ENCODE measurements at places on chromosomes 3 and 15. TPM values are rescaled to one million over a fixed set of nuclear protein-coding genes. Genes with fewer than 3 reads are reported as not detected.

The KBTBD13 gene
- 5.2 TPM for total RNA-seq

The CDHR4 gene
- total RNA-seq, result 0.24 TPM

The CHST2 gene
- 2.3 TPM for total RNA-seq

The CCR4 gene
- total RNA-seq, result 0.24 TPM

DNA sequence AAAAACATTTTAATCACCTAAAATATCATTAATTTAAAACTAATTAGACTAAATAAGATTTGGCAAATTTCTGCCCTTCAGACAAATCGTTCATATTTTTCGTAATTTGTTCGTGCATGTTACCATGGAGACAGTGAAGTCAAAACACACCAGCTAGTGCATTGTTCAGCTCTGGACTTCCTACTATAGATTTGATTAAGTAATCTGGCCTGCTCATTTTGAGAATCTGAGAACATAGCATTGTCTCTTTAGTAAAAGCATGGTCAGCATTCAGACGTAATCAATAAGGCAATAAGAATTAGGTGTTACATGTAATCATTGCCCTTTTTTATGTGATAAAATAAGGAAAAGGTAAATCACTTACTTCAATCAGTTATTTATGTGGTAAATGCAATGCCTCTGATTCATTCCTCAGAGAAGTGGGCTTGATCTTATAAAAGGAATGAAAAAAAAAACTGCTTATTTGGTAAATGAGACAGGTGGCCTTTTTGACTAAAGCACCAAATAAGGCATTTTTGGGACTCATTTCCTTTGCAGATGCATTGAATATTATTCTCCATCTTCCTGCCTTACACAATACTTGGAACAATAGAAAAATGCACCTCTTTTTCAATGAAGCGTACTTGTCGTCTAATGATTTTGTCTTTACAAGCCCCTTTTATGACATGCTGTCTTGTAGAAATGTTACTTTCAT lies 84.5 kb upstream of the FNDC3B start:
- no peak for DNase-seq

DNA sequence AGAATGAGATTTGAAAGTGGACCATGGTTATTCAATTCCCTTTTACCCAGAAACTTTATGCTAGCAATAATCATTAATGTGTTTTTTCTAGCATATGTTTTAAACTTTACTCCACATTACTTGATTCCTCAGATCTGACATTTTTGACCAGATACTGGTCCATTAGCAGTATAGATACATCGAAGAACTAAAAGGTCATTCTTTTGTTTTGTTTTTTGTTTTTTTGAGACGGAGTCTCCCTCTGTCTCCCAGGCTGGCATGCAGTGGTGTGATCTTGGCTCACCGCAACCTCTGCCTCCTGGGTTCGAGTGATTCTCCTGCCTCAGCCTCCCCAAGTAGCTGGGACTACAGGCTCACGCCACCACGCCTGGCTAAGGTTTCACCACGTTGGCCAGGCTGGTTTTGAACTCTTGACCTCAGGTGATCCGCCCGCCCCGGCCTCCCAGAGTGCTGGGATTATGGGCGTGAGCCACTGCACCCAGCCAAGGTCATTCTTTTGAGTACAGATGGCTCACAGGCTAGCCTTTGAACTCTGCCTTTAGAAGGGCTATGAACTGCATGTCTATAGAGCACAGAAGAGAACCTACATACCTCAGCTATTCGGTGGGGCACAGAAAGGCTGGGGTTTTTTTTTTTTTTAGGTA lies 28.6 kb downstream of the CHP1 start:
- no peak for DNase-seq

- DNase-seq, result no peak
These were observed 112.2 kb downstream of the FEZF2 start for GRCh38 chr3:62261121-62261520.

- peak; percentile 57 for DNase-seq
These were observed 10.4 kb downstream of the TEX264 start for GRCh38 chr3:51681453-51681852.

DNA sequence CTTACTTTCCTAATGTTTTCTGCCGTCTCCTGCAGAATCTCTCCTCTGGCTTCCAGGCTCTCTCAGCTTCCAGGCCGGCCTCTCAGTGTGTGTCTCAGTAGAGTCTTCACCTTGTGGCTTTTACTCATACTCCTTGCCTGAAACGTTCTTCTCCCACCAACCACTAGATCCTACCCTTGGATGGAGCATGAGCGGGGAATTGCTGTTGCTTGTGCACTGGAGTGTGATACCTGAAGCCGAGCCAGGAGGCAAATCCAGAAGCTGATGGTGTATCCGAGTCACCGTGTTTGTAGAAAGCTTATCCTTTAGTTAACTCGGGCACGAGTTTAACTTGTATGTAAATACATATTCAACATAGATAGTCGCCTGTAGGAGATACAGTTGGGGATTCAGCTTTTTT lies 285.0 kb upstream of the C2CD4B start:
- DNase-seq, result no peak

DNA sequence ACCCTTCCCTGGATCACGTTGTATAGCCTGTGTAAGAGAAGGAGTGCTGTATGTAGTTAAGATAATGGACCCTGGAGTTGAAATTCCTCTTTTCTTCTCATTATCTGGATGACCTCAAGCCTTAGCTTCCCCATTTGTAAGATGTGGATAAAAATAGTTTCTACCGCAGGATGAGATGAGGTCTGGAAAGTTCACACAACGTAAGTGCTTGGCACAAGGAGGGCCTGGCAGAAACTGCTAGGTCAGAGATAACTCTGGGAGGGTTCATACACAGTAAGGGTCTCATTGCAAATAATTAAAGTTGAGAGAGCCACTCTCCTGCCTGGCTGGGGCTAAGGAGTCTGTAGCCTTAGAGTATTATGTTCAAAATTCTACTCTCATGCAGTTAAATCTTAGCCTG lies 214.4 kb downstream of the LRTM1 start:
- no peak for DNase-seq

- peak; percentile 55 for DNase-seq
These were observed 20.1 kb downstream of the RFT1 start for GRCh38 chr3:53109891-53110771.

DNA sequence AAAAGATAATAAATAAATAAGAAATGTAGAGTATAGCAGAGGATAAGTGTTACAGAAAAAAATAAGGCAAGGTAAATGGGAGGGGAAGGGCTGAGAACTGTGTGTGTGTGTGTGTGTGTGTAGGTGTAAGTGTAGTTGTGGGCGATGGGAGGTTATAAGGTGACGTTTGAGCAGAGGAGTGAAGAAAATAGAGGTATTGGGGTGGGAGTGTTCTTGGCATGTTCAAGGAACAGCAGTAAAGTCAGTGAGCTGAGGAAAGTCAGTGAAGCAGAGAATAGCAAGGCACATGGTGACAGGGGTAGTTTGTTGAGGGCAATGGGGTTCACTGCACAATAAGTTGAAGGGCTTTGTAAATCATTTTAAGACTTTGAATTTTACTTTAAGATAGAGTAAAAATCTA lies 30.9 kb upstream of the ZNF148 start:
- no peak for DNase-seq

GRCh38 chr3:129033633-129034321 lies 26.8 kb upstream of the GP9 start:
- no peak for DNase-seq

- DNase-seq, result no peak
These were observed 29.3 kb upstream of the MAGEF1 start for GRCh38 chr3:184741259-184741556.

- no peak for DNase-seq
These were observed 282.0 kb upstream of the VEPH1 start for GRCh38 chr3:157785102-157785826.

GRCh38 chr3:192731233-192731632 lies 3.9 kb upstream of the FGF12 start:
- no peak for DNase-seq

- DNase-seq, result no peak
These were observed 135.3 kb upstream of the LMCD1 start for GRCh38 chr3:8366219-8366810.
